CD4-positive, alpha-beta T cell treated with Interleukin-10 for 1 hour (primary cell): ENCODE measurements at places on chromosomes 2 and 18.
A peak's percentile ranks its signal among the peaks of the same experiment; 100 is the strongest.

DNA sequence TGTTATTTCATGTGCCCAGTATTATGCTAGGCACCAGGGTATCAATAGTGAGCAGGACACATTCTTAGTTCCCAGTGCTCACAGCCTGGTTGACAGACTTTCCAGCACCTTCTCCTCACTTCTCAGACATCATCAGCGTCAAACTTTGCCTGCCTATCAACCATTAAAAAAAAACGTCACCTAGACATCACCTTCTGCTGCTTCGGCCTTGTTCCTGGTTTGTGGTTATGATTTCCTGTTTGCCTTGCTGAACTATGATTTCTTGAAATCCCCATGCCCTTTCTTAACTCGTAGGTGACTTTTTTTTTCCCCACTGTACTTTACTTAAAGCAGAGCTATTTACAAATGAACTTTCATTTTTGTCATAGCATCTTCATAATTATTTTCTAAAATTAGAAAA is 60.4 kb upstream of the NABP1 start:
- DNase-seq, result peak; percentile 88

- no peak for DNase-seq
Observed at GRCh38 chr18:56036741-56037140, 448.7 kb upstream of the TCF4 start.

DNA sequence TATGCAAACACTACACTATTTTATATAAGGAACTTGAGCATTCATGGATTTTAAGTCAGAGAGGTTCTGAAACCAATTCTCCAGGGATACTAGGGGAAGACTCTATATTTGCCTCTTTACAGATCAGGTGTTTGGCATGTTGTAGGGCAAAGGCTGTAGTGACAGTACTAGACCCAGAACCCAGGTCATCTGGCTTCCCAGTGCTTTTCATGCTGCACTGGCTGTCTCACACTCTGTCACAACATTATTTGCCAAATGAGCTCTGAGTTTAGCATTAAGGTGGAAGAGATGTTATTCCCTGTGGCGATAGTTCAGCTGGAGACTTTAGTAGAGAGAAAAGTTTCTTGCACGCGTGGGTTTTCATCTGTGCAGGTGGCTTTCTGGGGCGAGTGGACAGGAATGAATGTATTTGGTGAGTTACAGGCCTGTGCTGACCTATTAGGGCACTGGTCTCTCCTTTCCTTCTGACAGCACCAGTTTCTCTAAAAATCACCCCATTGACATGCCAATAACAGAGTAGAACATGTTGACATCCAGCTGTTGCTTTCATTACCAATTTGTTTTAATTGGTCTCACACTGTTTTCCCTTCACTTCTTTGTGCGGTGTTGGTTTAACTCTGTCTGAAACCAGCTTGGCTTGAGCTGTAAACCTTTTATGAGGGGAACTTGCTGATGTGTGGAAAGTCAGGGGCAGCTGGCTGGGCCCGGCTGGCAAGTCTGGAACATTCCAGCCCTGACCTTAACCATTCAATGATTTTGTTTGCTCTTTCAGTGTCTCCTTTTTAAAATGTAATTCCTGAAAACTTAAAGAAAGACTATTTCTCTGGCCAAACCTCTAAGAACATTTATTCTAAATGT is 643.0 kb upstream of the FAM98A start:
- DNase-seq, result no peak

DNA sequence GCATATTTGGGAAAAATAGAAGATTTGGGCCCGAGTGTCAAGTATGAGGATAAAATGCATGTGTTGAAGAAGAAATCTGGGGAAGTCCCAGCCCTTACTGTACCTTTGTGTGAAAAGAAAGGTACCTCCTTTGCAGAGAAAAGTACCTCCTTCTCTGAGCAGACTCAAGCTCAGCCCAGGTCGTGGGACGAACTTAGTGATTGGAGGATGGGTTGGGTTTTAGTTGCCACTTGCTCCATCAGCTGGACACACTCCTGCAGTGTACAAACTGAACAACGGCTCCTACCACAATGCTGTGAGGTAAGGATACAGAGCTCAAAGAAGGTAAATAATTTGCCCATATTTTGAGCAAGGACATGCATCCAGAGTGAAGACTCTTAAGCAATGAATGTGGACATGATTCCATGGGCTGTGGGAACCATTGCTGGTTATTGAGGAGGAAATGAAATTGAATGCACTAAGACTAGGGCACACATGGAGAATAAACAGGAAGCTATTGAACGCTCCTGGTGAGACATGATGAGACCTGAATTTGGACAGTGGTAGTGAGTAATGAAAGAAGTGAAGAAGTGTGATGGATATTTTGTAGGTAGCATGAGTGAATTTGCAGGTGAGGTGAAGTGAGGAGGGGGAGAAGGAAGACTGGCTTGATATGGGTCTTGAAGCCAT is 49.8 kb upstream of the IL1RL1 start:
- no peak for DNase-seq

GRCh38 chr18:48785091-48785614 is 165.6 kb downstream of the SMAD7 start:
- peak; percentile 34 for DNase-seq

DNA sequence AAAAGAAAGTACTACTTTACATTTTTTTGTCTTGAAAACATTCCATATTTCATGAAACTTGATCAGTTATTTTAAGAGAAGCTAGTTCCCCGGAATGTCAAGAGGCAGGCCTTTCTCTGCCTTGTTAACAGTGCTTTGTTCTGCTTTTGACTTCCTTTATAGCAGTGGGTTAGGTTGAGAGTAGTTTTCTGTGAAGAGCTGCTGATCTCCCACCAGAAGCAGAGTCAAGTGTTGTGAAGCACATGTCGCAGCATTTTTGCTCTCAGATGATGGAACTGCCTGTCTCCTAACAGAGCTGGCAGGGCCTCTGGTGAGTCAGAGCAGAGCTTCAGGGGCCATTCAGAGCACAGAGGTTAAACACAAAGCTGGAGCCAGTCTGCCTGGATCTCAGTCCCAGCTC is 871.8 kb downstream of the SLC4A3 start:
- no peak for DNase-seq

DNA sequence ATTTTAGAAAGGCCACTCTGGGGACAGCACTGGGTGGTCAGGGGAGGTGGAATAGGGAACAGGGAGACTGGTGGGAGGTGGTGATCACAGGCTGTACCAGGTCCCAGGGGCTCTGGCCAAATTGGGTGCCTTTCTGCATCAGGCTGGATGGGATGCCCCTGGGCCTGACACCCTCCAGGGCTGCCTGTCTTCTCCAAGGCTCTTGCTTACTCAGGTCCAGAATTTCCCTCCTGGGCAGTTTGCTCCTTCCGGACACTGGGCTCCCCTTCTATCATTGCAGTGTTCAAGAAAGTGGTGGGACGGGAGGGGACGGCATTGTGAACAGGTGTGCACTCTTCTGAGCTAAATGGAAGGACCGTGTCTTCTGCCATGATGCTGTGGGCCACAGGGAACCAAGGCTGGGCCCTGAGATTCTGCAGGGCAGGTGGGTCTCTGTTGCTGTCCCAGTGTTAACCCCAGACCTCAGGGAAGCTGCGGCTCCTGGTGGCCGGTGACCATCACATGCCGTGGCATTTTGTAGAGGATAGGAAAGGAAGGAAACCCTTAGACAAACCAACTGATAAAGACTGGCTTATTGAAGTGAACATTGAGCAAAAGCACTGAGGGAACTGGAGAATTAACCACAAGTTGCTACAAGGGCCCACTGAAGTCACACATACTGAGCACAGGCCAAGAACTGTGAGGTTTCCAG is 93.7 kb upstream of the HS6ST1 start:
- no peak for DNase-seq

DNA sequence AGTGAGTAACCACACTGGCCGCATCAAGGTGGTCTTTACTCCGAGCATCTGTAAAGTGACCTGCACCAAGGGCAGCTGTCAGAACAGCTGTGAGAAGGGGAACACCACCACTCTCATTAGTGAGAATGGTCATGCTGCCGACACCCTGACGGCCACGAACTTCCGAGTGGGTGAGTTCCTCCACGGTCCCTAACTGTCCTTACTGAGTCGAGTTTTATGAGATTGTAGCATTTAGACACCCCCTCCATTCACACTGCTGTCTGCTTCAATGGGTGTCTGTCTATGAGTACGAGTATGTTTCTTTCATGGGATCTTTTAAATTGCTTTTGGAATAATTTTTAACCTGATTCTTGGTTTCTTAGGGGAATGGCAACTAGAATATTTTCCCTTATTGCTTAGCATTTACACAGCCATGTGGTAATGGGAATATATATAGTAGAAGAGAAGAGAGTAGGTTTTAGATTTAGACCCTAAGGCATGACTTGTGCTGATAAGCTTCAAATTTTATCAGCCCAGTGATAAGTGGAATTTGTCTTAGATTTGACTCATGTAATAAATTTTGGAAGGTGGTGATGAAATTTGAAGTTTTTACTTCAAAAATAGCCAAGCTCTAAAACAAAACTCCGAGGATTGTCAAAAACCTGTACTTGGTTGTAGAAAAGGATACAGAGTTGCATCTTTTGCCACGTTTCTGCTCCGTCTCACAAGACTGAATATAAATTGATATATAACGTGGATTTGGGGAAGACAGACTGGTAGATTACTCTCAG is 188.2 kb downstream of the LTBP1 start:
- no peak for DNase-seq
